Mesenchymal stem cell (in vitro differentiated cells and primary cell): ENCODE measurements at places on chromosomes 5 and 9.

- no peaks in the 10 kb centered on the region for H3K4me1 ChIP-seq
- no peak overlapping the region for H3K27ac ChIP-seq
- no peak for DNase-seq
- no peak overlapping the region for H3K4me3 ChIP-seq
These were observed 140.7 kb upstream of the SLC28A3 start for GRCh38 chr9:84481231-84481630.

- peaks cover 28% of the 10 kb centered on the region for H3K36me3 ChIP-seq
- no peaks in the 10 kb centered on the region for H3K27me3 ChIP-seq
- DNase-seq, result no peak
- H3K4me1 ChIP-seq, result no peaks in the 10 kb centered on the region
- H3K27ac ChIP-seq, result no peak overlapping the region
- H3K4me3 ChIP-seq, result no peak overlapping the region
These were observed 119.9 kb downstream of the ADAMTS2 start for GRCh38 chr5:179225387-179225786.

- H3K4me1 ChIP-seq, result no peaks in the 10 kb centered on the region
- no peak overlapping the region for H3K27ac ChIP-seq
- H3K36me3 ChIP-seq, result no peaks in the 10 kb centered on the region
- no peak overlapping the region for H3K4me3 ChIP-seq
These were observed 12.7 kb upstream of the THG1L start for GRCh38 chr5:157718519-157718918.

GRCh38 chr5:172180936-172181335, 7.1 kb downstream of the STK10 start:
- H3K36me3 ChIP-seq, result peaks cover 10% of the 10 kb centered on the region
- H3K4me3 ChIP-seq, result no peak overlapping the region
- no peaks in the 10 kb centered on the region for H3K27me3 ChIP-seq
- H3K27ac ChIP-seq, result no peak overlapping the region
- no peak for DNase-seq

GRCh38 chr5:113900816-113901215, 387.3 kb downstream of the YTHDC2 start:
- DNase-seq, result no peak
- no peaks in the 10 kb centered on the region for H3K36me3 ChIP-seq
- no peak overlapping the region for H3K27ac ChIP-seq
- no peaks in the 10 kb centered on the region for H3K27me3 ChIP-seq
- H3K4me3 ChIP-seq, result no peak overlapping the region

GRCh38 chr5:171524466-171524865, 105.0 kb downstream of the FGF18 start:
- H3K36me3 ChIP-seq, result no peaks in the 10 kb centered on the region
- no peak for DNase-seq
- no peak overlapping the region for H3K4me3 ChIP-seq
- H3K27me3 ChIP-seq, result no peaks in the 10 kb centered on the region

- no peaks in the 10 kb centered on the region for H3K36me3 ChIP-seq
- DNase-seq, result no peak
- peaks cover 4% of the 10 kb centered on the region for H3K4me1 ChIP-seq
These were observed 55.4 kb upstream of the MIER3 start for GRCh38 chr5:57007344-57007743.

DNA sequence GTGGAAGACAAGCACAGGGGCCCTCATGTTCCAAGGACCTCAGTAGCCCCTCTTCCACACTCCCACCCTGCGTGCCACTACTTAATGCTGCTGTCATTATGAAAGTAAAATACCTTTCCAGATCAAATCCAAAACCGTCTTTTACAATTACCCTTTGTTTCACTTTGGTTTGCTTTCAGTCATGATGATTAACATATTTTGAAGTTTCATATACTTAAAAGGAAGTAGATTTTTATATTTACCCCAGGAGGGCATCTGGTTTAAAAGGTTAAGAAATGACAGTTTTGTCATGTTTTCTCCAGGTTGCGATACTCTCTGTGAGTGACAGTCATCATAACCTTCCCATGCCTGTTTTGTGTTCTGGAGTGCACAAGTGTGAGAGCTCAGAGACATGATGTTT, 13.5 kb upstream of the MAP1B start:
- H3K27me3 ChIP-seq, result no peaks in the 10 kb centered on the region
- no peak overlapping the region for H3K27ac ChIP-seq
- DNase-seq, result no peak
- no peaks in the 10 kb centered on the region for H3K4me1 ChIP-seq
- no peak overlapping the region for H3K4me3 ChIP-seq

DNA sequence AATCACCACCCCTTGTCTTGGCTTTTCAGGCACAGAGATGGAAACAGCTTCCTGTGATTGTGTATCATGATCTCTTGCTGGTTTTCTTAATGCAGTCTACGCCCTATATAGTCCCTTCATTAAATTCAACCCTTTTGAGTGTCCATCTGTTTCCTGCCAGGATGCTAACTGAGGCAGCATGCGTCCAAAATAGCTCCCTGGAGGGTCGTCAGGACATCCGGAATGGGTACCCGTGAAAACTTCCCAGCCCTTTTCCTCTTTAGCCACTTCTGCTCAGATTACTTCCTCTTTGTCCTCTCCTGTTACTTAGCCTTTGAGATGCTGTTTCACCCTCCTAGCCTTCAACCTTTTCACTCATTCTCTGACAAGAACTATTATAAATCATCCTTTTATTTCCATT, 79.8 kb upstream of the KLF9 start:
- H3K36me3 ChIP-seq, result no peaks in the 10 kb centered on the region
- H3K27ac ChIP-seq, result no peak overlapping the region
- DNase-seq, result no peak
- H3K27me3 ChIP-seq, result peaks cover 5% of the 10 kb centered on the region
- H3K4me3 ChIP-seq, result no peak overlapping the region
